Hematopoietic multipotent progenitor cell (in vitro differentiated cells): ENCODE measurements at places on chromosomes 11 and 22.

DNA sequence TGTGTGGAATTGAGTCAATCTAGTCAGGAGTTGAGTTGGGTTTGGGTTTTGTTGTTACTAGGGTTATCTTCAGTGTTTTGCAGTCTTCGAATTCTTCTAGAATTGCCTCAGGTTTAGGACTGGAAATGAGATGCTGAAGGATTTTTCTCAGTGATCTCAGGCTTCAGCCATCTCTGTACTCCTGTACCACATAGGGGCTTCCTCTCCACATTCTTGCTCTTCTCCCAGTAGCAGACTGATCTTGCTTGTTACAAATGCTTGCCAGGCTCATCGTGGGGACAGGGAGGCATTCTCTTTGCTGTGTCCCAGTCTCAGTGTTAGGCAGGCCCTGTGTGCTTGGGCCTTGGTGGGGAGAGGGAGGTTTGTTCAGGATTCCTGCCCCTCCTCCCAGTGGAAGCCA, 96.1 kb downstream of the LRRC32 start:
- no peak for DNase-seq

GRCh38 chr22:43337385-43337784, 5.8 kb downstream of the SCUBE1 start:
- DNase-seq, result no peak

- no peak for DNase-seq
Observed at GRCh38 chr11:24068197-24068596, 428.7 kb upstream of the LUZP2 start.

GRCh38 chr11:47714554-47715081, 551 bp downstream of the AGBL2 start:
- DNase-seq, result no peak

GRCh38 chr11:118436639-118437207, 431 bp downstream of the KMT2A start:
- DNase-seq, result no peak

GRCh38 chr11:73387594-73388264, 11.5 kb downstream of the RELT start:
- no peak for DNase-seq

DNA sequence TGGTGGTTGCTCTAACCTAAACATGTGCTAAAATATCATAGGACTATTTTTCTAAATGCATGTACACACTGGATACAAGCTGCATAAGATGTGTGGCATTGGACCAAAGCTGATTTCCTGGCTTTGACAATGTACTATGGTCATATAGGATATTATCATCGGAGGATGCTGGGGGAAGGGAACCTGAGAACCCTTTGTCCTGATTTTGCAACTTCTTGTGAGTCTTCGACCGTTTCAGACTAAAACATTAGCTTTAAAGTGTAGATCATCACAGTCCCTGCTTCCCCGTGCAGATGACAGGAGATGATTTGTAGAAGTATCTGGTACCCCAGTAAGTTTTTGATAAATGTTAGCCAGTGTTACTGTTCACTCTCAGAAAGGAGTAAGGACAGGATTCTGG, 554.7 kb downstream of the MIAT start:
- no peak for DNase-seq

DNA sequence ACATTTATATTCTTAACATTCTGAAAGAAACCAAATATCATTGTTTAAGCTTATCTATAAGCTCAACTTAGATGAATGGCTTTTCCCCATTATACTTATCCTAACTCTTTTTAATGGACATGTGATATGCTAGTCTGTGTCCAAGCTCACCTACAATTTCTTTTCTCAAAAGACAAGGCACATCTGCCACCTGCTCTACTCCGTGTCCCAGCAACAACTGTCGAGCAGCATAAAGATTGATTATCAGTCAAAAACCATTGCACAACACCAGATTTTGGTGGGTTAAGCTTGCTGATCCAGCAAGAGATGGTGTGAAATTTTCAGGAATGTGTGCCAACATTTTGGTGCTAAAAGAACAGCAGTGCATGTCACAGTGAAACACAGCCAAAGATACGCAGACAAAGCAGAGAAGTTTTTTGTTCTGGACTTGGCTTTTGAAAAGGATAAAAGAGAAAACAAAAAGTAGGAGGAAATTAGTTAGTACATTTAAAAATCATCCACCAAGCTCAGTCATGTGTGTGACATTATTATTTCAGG, 65.8 kb downstream of the DCDC1 start:
- no peak for DNase-seq

DNA sequence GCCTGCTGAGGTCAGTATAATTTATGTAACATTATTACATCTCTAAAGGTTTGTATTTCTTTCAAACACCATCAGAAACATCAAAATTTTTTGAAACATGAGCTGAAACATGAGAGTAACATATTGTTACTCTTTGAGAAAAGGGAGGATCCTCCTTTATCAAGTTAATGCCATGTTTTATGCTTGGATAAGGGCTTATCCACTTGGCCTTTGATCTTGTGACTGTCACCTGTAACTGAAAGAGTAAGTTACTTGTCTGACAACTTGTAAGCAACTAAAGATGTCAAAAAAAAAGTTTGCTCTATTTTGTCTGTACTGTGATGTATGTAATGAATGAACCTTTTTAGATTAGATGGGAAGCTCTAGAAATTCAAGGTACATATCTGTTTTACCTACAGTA, 59.6 kb downstream of the FAR1 start:
- DNase-seq, result no peak

- DNase-seq, result no peak
Observed at GRCh38 chr11:126426820-126427749, 71.6 kb downstream of the ST3GAL4 start.

- DNase-seq, result no peak
Observed at GRCh38 chr11:78573681-78574080, 983 bp downstream of the NARS2 start.

DNA sequence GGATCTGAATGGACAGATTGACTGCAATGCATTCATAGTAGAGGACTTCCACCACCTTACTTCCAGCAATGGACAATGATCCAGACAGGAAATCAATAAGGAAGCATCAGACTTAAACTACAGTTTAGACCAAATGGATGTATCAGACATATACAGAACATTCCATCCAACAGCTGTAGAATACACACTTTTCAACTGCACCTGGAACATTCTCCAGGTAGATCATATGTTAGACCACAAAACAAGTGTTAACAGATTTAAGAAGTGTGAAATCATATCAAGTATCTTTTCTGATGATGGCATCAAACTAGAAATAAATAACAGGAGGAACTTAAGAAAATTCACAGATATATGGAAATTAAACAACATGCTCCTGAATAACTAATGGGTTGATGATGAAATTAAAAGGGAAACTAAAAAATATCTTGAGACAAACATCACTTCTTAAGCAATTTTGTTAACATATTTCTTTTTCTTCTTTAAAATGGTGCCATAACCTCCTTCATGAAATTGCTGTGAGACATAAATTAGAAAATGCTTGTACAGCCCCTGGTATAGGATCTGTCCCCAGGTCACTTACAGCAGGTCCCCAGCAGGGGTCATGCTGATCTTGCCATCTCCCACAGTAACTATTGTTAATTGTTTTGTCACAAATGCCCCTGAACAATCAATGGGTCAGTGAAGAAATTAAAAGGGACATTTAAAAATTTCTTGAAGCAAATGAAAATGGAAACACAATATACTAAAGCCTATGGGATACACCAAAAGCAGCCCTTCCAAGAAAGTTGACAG, 100.0 kb upstream of the OR4B1 start:
- peak; percentile 40 for DNase-seq

DNA sequence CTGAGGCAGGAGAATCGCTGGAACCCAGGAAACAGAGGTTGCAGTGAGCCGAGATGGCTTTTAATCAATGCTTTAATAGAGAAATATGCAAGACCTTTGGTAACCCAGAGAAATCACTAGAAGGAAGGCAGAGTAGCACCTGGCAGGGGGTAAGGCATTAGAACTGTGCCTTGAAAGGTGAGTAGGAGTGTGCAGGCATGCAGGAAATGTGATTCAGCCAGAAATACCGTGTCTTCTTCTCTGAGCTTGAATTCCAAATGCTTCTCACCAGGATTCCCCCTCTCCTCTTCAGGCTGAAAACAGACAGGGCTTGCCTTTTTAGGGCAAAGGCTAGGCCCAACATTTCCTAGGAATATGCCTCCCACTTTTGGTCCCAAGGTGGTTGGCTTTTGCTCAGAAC, 51.0 kb downstream of the OR4D9 start:
- DNase-seq, result no peak

- DNase-seq, result no peak
Observed at GRCh38 chr11:73249853-73250783, 22.0 kb upstream of the P2RY6 start.

DNA sequence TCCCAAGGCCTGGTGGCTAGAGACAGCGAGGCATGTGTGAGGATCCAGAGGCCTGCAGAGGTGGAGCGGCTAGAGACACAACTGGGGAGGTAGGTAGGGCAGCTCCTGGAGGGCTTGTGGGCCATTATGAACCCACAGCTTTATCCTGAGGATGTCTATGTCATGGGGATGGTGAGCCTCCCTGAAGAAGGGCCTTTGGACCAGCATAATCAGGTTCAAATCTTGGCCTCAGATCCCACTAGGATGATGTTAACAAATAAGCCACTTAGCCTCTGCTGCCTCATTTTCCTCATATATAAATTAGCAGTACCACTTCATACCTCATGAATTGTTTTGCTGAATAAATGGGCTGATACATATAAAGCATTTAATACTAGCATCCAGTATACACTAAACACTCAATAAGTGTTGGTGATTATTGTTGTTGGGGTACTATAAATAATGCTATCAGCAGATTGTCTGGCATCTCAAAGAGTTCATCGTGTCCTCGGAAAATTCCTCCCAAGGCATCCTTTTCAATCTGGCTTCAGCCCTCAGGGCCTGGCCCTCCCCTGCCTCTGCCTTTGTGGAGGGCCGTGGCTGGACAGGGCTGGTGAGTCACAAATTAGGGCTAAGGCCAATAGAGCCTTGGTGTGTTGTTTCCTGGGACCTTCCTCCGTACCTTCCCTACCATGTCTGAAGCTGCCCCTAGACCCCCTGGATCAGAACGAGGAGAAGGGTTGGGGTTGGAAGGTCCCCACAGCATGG, 30.9 kb upstream of the LRRC32 start:
- no peak for DNase-seq

- DNase-seq, result no peak
Observed at GRCh38 chr11:133823614-133824013, 21.7 kb downstream of the SPATA19 start.

GRCh38 chr11:105132716-105133511, 6.7 kb downstream of the CARD18 start:
- no peak for DNase-seq

DNA sequence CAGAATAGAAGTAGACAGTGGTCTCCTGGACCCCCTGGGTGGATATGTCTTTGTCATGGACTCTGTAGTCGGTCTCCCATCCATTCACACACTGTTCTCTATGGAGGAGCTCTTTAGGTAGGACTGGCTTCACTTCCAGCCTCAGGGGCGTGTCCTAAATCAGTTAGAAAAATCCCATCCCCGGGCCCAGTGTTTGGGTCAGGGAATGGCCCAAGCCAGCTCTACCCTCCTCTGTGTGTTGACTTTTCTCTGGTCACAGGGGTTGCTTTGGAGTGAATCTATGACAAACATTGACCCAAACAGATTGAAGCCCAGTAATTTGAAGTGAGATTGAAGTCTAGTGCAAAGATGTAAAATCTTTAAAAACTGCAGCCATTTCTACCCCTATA, 34.0 kb downstream of the WEE1 start:
- no peak for DNase-seq

DNA sequence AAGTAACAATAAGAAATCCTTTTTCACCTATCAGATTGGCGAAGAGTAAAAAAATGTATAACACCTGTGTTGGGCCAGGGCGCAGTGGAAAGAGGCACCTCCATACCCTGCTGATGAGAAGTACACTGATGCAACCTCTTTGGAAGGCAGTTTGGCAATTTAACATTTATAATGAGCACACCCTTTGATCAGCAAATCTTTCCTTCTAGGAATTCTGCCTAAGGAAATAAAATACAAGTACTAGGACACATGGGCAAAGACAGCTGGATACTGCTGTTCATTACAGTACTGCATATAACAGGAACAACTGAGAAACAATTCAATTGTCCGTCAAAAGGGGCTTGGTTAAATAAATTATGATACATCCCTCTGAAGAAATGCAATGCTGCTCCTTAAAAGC, 110.1 kb downstream of the RPL27A start:
- no peak for DNase-seq

DNA sequence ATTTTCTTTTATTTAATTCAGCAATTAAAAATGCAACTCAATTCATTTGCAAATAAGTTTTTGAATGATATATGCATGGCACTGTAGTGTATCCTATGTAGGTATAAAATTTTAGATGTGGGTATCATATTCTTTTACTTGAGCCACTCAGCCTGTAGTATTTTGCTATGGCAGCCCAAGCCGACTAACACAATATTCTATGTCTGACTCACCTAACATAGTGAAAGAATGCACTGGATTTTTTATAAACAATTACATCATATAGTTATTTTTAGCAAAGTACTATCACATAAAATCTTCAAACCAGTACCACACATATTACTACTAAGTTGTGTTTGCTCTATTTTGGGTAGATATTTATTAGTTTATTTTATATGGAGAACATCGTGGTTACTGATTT, 21.9 kb upstream of the GRIA4 start:
- no peak for DNase-seq

- no peak for DNase-seq
Observed at GRCh38 chr22:48703265-48703941, 1124.3 kb downstream of the BRD1 start.

GRCh38 chr11:82683029-82683428, 50.6 kb downstream of the FAM181B start:
- no peak for DNase-seq

- DNase-seq, result no peak
Observed at GRCh38 chr22:43798492-43798891, 13.6 kb downstream of the EFCAB6 start.

GRCh38 chr22:32809786-32810554, 8.5 kb downstream of the TIMP3 start:
- no peak for DNase-seq

- no peak for DNase-seq
Observed at GRCh38 chr11:120625565-120625964, 114.0 kb downstream of the GRIK4 start.

DNA sequence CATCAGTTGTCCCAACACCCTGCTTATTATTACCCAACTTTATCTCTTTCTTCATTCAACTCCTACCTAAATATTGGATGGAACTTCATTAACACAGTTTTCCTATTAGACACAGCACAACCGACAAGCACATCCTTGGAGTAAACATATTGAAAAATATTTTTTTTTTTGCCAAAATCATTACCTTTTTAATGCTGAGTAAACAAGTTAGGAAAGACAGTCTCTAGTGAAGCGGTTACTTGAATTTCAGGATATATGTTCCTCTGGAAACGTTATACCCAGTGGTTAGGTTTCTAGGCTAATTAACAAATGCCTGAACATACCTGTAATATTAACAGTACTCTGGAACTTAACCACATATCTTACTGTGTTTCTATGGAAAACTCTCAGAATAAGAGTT, 11.4 kb downstream of the SESN3 start:
- DNase-seq, result no peak

- DNase-seq, result no peak
Observed at GRCh38 chr11:44748606-44749005, 21.8 kb downstream of the TSPAN18 start.

- DNase-seq, result no peak
Observed at GRCh38 chr11:132535830-132536229, 996.5 kb downstream of the OPCML start.

GRCh38 chr11:23278121-23278520, 417.8 kb upstream of the CCDC179 start:
- DNase-seq, result no peak

- no peak for DNase-seq
Observed at GRCh38 chr22:40479887-40480538, 109.6 kb downstream of the SGSM3 start.
